ENCODE measurements at places on chromosomes 4 and X.

- no peak for DNase-seq
These were observed 527.2 kb upstream of the EPHA5 start for GRCh38 chr4:66197451-66197850.

GRCh38 chrX:121122332-121122731 lies 74.9 kb downstream of the GLUD2 start:
- DNase-seq: no peak

DNA sequence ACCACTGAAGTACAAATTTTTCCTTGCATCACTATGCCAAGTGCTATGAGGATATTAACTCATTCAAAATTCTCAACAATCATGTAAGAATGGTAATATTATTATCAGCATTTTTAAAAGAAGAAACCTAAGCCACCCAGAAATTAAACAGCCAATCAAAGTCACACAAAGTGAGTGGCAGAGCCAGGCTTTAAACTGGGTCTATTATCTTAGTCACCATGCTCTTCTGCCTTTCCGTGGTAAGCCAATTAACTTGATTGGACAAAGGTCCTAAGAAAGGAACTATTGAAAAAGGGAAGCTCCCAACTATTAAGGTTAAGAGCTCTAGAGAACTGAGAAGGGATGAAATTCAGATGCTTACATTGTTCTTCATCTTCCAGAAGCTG lies 111.5 kb downstream of the ASB9 start:
- DNase-seq: no peak

DNA sequence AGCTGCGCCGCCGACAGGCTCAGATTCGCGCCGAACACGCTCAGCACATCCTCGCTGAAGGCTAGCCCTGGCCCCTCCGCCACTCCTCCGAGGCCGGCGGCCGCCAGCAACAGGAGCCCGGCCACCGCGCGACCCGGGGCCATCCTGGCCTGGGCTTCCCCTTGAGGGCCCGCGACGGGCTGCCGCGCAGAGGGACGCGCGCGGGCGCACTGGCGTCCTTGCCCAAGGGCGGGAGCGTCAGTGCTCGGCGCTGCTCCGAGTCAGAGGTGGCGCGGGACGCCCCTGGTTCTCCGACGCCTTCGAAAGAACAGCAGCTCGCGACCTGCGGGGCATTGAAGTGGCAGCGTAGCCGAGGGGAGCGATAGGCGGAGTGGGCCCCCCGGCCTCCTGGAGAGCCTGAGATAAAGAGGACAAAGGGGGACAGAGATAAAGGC lies 745 bp downstream of the SLC39A8 start:
- DNase-seq: peak; percentile 45

DNA sequence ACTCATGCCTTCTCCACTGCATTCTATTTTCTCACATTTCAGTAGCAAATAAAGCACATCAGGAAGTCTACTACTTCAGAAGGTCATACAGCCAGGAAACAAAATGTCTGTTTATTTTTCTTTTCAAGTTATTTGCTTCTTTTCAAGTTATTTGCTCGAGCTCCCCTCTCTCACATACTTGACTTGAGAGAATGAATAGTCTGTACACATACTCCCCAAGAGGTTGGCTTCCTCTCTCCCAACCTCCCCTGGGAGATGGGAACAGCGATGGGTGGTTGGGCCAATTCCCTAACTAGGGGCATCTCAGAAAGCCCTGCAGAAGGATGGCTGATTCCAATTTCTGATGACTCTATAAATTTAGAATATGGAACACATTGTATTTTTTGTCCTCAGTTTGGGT lies 64.7 kb upstream of the PTPN13 start:
- DNase-seq: no peak

DNA sequence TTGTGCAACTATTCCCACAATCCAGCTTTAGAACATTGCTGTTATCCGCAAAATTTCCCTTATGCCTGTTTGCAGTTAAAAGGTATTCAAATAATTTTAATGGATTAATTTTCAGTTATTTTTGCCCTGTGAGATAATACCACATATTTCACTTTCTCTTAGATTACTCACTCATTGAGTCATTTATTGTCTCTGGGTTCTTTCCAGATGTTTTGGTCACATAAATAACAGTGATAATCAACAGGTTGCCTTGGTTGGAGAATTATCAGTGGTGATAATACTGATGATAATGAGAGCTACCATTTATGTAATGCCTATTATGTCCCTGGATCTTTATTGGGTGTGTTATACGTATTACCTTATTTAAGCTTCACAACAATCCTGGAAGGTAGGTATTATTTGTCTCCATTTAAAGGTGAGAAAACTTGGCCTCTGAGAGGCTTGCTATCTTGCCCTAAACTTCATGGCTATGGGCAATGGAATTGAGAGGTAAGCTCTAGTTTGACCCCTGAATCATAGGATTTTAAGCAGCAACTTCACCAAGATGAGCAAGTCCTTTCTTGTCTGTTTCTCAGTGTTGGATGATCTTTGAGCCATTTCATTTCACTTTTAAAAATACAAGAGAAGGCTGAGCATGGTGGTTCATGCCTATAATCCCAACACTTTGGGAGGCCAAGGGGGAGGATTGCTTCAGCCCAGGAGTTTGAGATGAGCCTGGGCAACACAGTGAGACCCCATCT lies 87.4 kb downstream of the KIT start:
- no peak for DNase-seq

GRCh38 chr4:86686741-86687140 lies 92.6 kb downstream of the PTPN13 start:
- DNase-seq: no peak

- no peak for DNase-seq
These were observed 21.8 kb downstream of the KIAA1210 start for GRCh38 chrX:119105826-119106225.

- DNase-seq: peak; percentile 72
These were observed 6.3 kb upstream of the TRPC5OS start for GRCh38 chrX:111869639-111870034.

DNA sequence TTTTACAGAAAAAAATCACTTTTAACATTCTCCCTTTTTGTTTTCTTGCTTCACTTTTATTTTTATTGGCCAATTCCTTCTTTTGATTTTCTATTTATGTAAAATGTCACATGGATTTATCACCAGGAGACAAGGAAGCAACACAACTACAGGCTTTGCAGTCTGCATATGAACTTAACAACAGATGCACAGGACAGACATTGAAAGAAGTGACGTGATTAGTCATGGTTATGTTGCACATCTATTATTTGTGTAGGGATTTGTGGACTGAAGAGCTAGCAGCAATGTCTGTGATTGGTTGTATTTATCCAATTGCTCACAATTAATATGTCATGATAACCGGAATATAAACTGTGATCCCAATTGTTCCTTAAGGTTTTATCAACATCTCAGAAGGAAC lies 147.8 kb upstream of the KLF3 start:
- no peak for DNase-seq

- DNase-seq: no peak
These were observed 13.3 kb upstream of the PSAPL1 start for GRCh38 chr4:7448036-7448435.

DNA sequence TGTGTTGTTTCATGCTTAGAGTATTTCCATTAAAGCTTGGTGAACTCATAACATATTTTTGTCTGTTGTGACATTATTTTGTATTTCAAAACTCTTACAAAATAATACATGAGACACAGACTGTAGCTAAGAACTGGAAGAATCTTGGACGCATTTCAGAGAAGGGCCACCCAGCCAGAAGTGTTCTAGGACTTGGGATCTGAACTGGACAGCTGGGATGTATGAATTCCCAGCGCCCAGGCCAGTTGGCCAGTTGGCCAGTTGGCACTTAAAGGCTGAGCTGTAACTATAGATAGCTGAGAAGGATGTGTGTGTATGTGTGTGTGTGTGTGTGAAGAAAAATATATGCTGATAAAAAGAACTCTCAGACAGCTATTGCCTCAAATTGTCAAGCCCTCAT lies 193.4 kb upstream of the GPR101 start:
- peak; percentile 59 for DNase-seq

- DNase-seq: no peak
These were observed 30.9 kb upstream of the HHIP start for GRCh38 chr4:144614850-144615585.

DNA sequence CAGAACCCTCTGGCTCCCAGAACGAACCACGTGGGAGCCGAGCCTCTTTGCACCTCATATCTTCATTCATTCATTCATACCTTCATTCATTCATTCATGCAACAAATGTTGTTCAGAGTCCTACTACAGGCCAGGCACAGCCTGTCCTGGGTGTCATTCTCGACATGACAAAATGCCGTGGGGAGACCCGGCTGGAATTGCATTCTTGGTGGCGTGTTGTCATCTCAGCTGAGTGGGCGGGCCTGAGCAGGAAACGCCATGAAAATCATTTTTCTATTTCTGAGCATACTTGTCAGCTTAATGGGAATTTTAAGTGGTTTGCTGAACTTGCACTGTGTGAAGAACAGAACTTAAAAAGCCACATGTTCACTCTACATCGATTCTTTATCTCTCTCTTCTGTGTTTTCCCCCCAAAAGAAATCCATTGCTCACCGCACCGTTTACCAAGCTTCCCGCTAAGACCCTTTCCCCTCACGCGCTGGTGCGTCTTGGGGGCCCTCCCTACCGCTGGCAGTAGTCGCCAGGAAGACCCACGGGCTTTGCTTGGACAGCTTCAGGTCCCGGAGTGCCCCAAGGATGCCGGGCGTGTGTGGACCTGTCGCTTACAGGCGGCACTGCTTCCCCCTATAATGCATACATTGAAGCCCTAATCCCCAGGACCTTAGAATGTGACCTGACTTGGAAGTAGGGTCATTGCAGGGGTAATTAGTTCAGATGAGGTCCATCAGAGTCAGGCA lies 41.6 kb upstream of the HMX1 start:
- no peak for DNase-seq

DNA sequence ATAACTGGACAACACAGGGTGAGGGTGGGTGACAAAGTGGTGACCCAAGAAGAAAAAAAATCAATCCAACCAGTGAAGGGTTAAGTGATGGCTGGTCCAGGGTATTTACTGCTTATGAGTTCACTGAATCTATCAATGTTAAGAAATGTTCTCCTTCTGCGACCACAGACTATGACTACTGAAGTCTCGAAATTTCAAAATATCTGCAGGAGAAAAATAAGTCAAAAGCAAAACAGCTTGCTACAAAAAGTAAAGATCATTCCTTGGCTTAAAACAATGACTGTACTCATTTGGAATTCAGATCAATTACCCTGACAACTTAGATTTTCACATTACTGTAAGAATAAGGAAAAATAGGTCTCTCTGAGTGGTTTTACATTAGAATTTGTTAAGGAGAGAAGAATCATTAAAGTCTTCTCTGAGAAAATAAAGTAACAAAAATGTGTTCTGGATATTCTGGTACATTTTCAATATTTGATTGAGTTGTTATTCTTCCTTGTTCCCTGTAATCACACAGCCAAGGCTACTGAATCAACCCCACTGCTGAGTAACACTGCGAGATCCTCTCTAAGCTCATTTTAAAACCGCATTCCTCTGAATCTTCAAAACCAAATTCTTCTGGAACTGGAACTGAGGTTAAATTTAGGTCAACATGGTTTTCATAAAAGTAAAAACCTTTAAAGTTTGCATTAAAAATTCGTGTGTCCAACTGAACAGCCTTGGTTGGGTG lies 22.7 kb downstream of the SMPX start:
- DNase-seq: no peak

GRCh38 chr4:6710282-6710681 lies 617 bp upstream of the MRFAP1L1 start:
- no peak for DNase-seq

GRCh38 chr4:26557164-26557563 lies 26.7 kb upstream of the TBC1D19 start:
- DNase-seq: no peak

All from brain (organoid and tissue), 16 donors.